ENCODE measurements at places on chromosomes 1 and 21.

- no peak for DNase-seq
Measured at GRCh38 chr1:26082020-26082350, 14.6 kb upstream of the TRIM63 start.

DNA sequence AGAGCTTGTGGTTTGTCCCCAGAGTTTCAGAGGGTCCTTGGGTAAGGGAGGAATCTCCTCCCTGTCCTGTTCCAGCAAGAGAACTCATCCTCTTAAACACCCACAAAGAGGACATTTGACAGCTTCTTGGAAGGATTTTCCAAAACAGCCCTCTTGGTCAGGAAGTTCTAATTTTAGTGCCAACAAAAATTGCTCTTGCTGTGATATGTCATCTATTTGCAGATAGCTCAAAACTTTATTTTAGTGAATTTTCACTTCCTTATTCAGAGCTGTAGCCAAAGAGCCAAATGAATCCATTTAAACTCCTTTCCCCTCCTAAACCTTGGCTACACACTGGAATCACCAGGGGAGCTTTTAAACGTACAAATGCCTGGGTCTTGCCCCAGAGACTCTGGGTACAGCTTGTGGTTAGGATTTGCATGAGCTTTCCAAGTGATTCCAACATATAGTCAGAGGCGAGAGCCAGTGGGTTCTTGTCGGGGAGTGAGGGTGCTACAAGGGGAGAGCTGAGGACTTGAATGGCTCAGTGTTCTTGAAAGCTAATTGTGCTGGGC is 11.8 kb upstream of the RASSF5 start:
- DNase-seq = no peak

DNA sequence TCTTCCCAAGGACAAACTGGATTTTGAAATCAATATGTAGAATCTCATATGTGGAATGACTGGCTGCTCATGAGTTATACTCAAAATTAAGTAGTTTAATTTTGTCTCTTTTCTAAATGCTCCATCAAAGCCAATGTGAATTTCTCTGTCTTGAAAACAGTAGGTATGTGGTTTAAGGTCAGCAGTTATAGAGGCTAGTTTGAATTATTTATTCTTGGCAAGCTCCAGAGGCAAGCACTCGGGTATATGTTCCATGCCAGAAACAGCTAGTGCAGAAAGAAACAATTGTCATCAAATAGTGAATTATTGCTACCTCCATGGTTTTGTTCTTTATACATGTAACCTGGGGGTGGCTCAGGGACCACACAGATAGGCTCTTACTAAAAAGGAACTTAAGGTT is 63.5 kb downstream of the LRIG2 start:
- DNase-seq = no peak

DNA sequence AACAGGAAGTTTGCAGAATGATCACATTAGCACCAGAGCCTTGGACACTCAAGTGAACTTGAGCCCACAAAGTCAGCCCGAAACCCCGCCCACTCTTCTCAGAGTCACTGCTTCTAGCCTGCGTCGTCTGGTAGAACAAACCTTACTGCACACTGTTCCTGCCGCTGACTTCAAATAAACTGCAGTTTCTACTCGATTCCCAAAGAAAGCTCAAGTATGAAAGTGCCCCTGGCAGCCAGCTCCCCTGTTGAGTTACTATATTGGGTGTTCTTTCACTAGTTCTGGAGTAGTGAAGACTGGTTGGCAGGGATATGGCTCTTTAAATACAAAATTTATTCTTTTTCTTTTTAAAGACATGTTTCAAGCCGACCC is 164.7 kb downstream of the GALNT2 start:
- no peak for DNase-seq

GRCh38 chr1:61992257-61992656 is 202.4 kb upstream of the L1TD1 start:
- no peak for DNase-seq

DNA sequence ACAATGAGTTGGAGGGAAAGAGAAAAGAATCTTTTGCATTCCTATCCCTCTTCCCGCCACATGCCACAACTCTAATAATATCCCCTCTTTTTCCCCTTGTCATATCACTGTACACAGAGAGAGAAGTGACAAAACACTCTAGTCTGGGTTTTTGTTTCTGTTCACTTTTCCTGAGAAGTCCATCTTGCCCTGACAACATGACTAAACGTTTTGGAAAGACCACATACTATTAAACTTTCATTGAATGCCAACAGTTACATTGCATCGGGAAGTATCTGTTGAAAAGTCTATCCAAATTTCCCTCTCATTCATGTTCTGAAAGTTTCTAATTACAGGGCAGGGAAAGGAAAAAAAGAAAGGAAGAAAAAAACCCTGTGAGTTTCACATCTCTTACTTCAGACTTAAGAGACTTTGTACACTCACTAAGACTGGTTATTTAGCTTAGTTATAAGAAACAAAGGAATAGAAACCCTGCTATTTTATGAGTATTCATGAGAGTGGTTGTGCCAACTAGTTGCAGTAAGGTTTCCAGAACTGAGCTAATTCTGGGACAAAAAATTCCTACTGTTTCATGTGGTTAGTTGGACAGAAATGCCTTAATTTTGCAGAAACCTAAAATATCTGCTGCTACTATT is 16.9 kb downstream of the PLA2G4A start:
- DNase-seq = no peak

- no peak for DNase-seq
Measured at GRCh38 chr1:87435484-87435883, 106.8 kb downstream of the LMO4 start.

- DNase-seq = no peak
Measured at GRCh38 chr21:36402339-36402738, 17.1 kb downstream of the CHAF1B start.

DNA sequence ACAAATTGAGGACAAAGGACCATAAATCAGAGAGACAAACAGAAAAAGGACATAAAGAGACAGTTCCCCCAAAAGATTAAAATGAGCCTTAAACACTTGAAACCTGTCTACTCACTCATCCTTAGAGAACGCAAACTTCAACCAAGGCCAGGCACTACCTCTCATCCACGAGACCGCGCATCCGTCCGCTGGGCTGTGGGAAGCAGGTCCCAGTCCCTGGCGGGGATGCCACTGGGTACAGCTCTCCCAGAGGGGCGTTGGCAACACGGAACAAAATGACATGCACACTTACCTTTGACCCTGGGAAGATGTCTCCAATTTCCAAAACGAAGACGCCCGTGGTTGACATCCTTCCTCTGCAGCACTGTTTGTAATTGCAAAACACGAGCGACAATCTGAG is 16.5 kb upstream of the ADARB1 start:
- DNase-seq = no peak

- DNase-seq = no peak
Measured at GRCh38 chr21:34980423-34981115, 68.5 kb downstream of the RUNX1 start.

DNA sequence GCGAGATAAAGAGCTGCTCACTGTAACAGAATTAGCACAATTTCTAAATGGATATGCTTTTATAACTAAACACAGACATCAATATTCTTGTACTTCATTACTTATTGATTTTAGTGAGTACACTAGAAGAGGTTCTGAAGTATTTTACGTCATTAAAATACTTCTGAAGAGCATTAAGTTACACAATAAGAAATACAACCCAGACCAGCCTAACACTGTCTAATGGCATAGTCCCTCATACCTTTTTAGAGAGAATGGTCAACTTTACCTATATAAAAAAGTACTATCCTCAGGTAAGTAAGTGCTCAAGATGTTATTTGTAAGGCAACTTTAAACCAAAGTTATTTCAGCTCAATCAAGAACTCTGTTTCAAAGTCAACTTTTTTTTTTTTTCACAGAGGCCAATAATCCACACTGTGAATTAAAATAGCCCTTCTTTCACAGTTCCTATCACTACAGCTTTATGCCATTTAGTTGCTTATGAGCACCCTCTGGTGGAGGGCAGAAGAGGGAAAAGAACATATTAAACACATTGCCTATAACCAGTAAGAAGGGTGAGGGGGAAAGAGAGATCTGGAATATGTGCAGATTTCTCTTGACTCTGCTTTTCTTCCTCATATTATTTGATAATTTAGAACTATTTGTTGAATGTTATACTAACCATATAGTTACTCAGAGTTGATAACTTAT is 182.1 kb upstream of the DMRTA2 start:
- DNase-seq = no peak

DNA sequence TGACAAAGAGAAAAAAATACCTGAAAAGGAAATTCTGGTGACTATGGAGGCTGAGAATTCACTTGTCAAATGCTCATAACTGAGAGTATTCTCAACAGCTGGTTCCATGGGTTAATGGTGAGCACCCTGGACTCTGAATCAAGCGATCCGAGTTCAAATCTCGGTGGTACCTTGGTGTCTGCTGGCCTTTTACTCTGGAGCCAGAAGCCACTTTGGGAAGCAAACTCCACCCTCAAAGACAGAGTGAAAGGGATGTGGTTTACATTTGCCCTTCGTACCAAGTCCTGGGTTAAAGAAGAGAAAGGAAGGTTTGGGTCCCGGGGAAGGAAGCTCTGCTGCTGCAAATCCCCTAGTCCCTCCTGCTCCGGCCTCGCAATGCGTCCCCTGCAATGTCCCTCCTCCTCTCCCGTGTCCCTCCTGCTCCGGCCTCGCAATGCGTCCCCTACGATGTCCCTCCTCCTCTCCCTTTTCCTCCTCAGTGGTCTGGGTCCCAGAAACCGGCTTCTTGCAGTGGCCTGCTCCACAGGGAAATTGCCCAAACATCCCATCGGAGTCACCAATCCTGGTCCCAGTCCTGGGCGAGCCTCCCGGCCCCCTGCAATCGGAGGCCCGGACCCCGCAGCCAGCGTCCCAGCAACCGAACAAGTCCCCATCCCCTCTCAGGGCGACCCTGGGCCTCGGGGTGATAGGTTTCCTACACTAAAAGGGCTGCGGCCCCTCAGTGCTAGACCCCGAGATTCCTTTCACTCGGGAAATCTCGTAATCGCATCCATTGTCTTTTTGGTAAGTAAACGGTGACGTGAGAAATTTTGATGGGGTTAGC is 129.4 kb downstream of the PPIAL4G start:
- no peak for DNase-seq

GRCh38 chr1:230120921-230121381 is 53.9 kb downstream of the GALNT2 start:
- DNase-seq = no peak

- no peak for DNase-seq
Measured at GRCh38 chr1:247833601-247834000, 8.1 kb downstream of the OR11L1 start.

DNA sequence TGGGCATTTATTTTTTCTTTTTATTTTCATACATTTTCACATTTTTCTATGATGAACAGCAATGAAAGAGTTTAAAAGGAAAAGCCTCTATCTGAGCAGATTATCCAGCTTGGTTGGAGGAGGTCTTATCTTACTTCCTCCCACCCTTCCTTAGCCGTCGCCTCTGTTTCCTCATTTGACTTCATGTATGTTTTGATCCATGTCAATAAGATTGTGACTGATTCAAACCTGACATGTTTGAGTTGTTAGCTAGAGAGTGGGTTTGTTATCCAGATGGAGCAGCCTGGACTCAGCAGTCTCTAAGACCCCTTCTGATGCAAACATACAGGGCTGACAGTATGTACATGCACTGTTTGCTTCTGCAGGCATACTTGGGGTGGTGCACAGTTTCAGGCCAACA is 31.2 kb downstream of the MACO1 start:
- DNase-seq = no peak

GRCh38 chr1:16026723-16027484 is 5.1 kb downstream of the CLCNKA start:
- DNase-seq = no peak

DNA sequence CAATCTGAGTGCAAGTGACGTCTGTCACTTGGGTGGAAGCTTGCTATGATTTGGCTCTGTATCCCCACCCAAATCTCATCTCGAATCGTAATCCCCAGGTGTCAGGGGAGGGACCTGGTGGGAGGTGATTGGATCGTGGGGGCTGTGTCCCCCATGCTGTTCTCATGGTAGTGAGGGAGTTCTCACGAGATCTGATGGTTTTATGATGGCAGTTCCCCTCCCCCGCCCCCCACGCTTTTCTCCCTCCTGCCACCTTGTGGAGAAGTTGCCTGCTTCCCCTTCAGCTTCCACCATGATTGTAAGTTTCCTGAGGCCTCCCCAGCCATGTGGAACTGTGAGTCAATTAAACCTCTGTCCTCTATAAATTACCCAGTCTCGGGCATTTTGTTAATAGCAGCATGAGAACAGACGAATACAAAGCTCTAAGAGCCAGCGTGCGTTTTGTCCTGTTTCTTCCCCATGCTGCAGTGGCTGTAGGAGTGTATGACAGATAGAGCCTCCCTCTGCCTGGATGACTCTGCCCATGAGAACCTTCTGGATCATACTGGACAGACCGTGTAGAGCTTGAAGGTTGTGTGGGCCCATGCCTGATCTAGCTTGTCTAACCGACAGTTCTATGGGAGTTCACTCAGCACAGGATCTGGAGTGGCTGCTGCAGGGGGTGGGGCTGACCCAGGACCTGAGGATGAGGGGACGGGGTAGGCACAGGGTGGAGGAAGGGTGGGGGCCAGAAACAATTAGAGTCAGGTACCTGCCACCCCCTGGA is 139.7 kb upstream of the ERRFI1 start:
- DNase-seq = no peak

GRCh38 chr21:45011911-45012661 is 62.3 kb upstream of the ADARB1 start:
- no peak for DNase-seq

- no peak for DNase-seq
Measured at GRCh38 chr21:25387665-25388064, 219.6 kb downstream of the MRPL39 start.

DNA sequence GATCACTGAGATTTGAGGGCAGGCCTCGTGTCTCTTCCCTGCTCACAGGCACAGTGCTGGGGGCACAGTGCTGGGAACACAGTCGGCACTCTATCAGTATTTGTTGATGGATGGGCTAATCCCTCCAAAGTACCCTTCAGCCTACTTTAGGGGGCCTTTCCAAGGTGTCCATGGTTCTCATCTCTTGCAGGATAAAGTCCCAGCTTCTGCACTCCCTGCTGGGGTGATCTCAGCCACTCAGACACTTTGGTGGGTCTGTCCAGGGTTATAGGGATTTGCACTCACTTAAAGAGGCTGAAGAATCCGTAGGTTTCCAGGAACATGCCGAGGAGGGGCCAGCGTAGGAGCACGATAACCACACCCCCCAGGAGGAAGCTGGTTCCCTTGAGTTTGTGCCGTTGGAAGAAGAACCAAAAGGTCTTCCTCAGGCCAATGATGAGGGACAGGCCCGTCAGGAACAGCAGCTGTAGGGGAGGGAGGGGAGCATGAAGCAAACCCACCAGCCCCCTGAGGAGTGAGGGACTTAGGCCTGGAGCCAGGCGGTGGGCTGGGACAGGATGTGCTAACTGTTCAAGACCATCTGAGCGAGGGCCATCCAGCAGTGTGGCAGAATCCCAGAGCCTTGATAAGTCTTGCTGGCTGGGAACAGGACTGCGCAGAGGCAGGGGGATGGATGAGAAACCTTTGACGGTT is 5.2 kb upstream of the KISS1 start:
- DNase-seq = no peak

DNA sequence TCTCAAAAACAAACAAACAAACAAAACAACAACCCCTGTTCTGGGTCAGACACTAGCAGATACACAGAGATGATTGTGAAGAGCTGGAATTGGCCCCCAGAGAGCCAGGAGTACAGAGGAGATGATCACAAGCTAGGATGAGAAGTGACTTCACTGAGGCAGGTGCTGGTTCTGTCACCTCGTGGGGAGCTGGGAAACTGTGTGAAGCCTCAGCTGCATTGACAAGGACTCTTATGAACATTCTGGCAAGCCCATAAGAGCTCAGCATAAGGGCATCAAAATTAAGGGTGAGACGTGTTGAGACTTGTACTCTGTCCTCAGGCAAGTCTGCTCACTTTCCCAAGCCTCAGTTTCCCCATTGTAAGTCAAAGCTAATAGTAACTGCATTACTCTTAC is 14.7 kb upstream of the PTP4A2 start:
- DNase-seq = no peak

GRCh38 chr1:156745881-156746280 is 5.0 kb upstream of the MRPL24 start:
- no peak for DNase-seq

Measured in GM12892 (cell line).